Uterus (tissue), 4 donors: ENCODE measurements at places on chromosomes 5 and 9. TPM values are rescaled to one million over a fixed set of nuclear protein-coding genes. Genes with fewer than 3 reads are reported as not detected.
A peak's percentile ranks its signal among the peaks of the same experiment; 100 is the strongest.

PCDHGA1 gene
- total RNA-seq: 0.62 TPM

CDH6 gene
- 2.1 TPM for total RNA-seq

- DNase-seq: no peak
Measured at GRCh38 chr9:79390077-79390698, 181.6 kb upstream of the TLE4 start.

GRCh38 chr9:112869041-112869529 lies 21.6 kb downstream of the SLC46A2 start:
- DNase-seq: no peak

IDNK gene
- 5.5 TPM for total RNA-seq

UGT3A2 gene
- not detected for total RNA-seq

DNA sequence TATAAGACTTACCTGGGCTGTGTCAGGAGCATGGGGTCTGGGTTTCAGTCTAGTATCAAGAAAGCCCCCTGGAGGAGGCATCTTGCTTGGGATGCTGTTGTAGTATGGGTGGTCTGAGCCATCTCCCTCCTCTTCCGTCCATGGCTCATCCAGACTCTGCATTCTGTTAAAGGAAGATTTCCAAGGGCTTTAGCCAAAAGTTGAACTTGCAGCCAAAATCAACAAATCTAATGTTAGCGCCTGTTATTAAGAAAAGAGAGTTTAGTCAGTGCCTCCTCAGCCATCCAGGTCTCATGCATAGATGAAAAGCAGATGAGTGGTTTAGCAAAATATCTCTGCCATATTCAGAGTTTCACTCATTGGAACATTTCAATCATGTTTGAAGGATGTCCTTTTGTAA lies 55.6 kb downstream of the S1PR3 start:
- no peak for DNase-seq

DNA sequence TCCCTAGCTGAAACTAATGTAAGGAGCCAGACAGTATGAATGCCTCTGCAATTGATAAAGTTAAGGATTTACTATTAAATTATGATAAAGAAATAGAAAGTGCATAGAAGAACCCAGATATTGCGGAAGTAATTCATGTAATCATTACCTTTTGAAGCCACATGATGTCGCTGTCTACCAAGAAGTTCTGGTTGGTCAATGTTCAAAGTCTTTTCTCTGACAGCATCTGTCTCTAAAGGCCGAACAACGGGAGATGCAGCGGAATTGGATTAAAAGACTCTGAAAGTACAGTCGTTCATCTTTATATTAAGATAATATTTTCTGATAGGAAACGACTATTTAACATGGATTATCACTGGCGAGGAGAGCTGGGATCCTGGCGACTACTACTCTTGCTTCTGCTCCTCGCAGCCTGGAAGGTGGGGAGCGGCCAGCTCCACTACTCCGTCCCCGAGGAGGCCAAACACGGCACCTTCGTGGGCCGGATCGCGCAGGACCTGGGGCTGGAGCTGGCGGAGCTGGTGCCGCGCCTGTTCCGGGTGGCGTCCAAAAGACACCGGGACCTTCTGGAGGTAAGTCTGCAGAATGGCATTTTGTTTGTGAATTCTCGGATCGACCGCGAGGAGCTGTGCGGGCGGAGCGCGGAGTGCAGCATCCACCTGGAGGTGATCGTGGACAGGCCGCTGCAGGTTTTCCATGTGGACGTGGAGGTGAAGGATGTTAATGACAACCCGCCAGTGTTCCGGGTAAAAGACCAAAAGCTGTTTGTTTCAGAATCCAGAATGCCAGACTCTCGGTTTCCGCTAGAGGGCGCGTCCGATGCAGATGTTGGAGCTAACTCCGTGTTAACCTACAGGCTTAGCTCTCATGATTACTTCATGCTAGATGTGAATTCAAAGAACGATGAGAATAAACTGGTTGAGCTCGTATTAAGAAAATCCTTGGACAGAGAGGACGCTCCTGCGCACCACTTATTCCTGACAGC lies at the start of gene PCDHA8:
Gene PCDHA8 (plus strand): TSS at position 210 of the 985 bp plus-strand sequence. CDS start 135 bp downstream, at position 345.
- DNase-seq: peak; percentile 15

DNA sequence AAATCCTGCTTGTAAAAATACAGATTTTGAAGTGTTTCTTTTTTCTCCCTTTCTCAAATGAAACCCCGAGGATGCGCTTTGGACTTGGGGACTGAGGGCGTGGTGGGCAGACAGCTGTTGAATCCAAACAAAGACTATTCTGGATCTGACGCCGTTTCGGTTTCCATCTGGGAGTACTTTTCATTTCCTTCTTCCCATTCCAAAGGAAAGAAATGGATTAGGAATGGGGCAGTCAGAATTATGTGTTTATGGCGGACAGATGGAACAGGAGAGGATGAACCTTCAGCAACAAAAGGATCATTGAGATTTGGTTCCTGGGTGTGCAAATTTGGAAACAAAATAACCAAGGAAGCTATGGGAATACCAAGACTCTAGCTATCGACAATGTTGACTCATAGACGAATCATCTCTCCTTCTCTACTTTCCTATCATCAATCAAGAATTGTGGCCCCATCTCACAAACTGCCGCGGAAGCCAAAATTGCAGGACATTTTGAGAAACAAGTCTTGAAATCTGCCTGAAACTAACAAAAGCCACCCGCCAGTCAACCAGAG lies 300.6 kb downstream of the PARP8 start:
- no peak for DNase-seq

- no peak for DNase-seq
Measured at GRCh38 chr5:142720641-142721271, 34.9 kb upstream of the FGF1 start.

GRCh38 chr9:84151640-84152039 lies 171.0 kb downstream of the RMI1 start:
- no peak for DNase-seq

GRCh38 chr9:17216011-17216410 lies 81.2 kb downstream of the CNTLN start:
- DNase-seq: no peak

DNA sequence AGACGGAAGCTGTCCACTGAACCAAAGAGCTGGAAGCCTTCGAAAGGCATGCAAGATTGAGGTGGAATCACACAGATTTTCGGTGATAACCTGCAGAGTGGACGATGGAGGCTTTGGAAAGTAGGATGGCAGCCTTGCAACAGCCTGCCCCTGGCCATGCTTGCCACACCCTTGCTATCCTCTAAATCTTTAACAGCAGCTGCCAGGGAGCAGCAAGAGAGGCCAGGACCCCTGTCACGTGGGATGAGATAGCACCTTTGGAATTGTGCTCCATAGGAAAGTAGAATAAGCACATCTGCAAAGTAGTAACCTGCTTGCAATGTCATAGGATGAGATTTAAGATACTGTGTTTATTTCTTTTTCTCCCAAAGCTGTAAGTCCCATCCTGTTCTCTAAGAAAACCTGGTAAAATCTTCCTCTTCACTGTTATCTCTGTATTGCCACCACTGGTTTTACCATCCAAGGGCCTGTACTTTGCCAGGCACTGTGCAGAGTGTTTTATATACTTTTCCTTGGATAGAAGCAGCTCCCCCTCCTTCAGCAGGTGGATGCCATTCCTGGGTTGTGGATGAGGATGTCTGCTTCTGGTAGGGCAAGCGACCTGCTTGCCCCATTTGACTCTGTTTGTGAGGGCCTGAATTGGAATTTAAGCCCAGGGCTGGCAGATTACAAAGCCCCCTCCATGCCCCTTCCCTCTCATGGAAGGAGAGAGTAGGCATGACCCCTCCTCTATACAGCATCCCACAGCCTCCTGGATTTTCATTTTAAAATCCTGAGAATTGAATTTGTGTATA lies 10.1 kb downstream of the TRIO start:
- no peak for DNase-seq

CTSV gene
- total RNA-seq: 1.6 TPM

DNA sequence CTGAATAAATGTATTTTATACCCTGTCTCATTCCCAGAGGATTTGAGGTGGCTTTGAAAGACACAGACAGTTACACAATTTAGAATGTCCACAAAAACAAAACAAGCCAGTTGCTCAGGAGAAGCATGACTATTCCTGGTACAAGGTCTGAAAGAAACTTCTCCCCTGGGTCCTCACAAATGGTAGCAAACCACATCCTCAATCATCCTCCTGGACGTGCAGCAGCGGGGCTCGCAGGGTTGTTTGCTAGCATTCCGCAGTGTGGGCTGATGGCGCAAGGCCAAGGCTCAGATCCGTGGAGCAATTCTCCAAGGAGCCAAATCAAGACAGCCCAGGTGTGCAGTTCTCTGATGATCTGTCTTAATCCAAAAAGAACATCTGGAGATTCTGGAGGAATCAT lies 210.3 kb downstream of the ACTL7B start:
- no peak for DNase-seq

DNA sequence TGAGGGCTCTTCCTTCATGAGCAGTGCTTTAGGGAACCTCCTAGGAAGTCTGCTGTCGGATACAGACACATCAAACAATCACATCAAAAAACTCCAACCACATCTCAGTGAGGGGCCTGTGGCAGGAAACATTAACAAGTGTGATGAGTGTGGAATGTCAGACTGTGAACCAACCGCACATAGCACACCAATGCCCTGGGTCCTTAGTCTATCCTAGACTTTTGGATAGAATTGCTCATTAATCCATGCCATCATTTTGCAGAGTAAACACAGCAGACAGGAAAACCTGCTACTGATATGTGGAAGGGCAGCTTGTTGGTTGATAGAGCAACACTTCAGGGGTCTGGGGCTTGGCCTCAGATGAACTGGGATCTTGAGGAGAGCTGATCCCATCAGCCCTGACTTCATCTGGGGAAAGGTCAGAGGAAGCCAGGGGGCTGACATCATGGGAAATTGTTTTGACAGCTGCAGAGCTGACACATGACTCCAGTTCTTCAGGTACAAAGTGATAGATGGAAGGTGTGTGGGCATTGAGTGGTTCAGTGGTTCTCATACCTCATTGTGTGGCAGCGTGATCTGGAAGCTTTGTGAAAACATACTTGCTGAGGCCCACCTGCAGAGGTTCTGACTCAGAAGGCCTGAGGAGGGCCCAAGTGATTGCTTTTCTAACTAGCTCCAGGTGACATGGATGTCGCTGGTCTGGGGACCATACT lies 193.3 kb downstream of the DIRAS2 start:
- no peak for DNase-seq

DNA sequence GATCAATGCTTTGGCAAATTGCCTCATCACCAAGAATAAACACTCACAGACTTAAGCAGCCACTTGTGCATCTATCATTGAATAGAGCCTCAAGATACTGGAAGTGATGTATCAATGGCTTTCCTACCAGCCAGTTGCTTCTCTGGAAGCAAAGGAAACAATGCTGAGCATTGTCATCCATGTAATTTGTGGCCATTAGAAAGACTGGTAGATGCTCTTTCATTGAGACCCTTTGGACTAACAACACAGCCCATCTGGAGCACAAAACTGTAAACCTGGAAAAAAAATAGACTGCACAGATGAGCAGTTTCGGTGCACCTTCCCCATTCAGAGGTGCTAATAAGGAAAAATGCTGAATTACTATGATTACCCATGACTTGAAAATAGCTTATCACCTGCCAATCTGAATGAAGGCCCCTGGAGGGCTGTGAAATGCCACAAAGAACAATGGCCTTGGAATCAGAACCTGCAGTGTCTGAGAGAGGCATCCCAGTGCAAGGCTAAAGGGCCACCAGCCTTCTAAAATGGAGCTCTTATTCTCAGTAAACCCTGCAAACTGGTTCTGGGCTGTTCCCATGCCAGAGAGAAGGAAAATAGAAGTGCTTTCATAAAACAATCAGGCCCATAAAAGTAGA lies 127.5 kb downstream of the RFK start:
- no peak for DNase-seq

GRCh38 chr5:74889523-74890105 lies 23.4 kb upstream of the FAM169A start:
- no peak for DNase-seq

DNA sequence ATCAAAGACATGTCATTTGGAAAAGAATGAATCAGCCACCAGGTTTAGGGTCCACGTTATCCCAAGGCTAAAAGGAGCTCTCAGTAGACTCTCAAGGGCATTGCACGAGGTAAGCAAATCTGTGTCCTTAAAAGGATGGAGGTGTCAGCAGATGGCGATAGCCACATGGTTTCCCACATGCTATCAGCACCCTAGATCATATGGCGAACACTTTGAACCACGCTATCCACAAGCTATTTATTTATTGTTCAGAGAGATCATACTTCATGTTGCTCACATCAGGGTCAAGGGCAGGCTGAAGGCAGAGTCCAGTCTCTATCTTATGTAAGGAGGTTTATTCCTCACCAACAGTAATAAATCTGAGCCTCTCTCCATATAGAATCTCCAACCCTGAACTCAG lies 43.7 kb downstream of the CDH6 start:
- DNase-seq: no peak

- no peak for DNase-seq
Measured at GRCh38 chr5:92969781-92970237, 611.2 kb downstream of the NR2F1-AS1 start.

FGF18 gene
- 3.0 TPM for total RNA-seq

DNA sequence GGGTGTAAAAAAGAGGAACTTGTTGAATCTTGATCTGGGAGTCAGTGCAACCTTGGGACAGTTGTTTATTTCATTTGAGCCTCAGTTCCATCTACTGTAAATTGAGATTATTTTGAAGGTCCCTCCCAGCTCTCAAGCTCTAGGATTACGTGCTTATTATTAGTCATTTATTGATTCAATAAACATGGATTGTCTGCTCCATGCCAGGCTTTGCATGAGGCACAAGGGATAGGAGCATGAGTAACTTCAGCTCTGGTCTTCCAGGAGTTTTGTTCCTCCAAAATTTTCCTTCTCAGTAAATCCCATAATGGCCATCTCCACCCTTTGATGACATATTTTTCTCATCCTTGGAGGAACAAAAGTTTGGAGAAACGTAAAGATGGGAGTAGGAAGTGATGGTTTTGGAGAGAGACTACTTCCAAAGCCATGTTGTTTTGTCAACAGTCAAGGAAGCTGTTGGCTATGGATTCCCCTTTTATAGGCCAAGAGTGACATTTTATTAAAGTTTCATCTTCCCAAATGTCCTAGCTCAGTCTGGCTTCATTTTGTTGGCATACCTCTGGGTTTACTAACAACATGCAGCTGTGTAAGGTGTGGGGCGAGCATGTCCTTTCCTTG lies 244.6 kb downstream of the DMRT2 start:
- DNase-seq: no peak

- no peak for DNase-seq
Measured at GRCh38 chr9:70526902-70527301, 112.4 kb upstream of the KLF9 start.

SHISAL2B gene
- total RNA-seq: not detected

- DNase-seq: peak; percentile 69
Measured at GRCh38 chr9:133505901-133506652, 18.7 kb downstream of the MYMK start.
